ENCODE measurements at places on chromosomes 4 and X. TPM values are rescaled to one million over a fixed set of nuclear protein-coding genes. Genes with fewer than 3 reads are reported as not detected.

Gene ETDB
- total RNA-seq: not detected

Gene HNRNPH2
- 90.9 TPM for total RNA-seq

Gene FABP2
- not detected for total RNA-seq

Gene XG
- total RNA-seq: not detected

Gene TBX22
- 0.23 TPM for total RNA-seq

Gene PABPC5
- total RNA-seq: 16.6 TPM

Gene ALB
- total RNA-seq: 0.46 TPM

Gene DYNLT3
- total RNA-seq: 54.0 TPM

Gene MAB21L2
- 3.0 TPM for total RNA-seq

Gene SLIT2
- total RNA-seq: 36.7 TPM

Gene DOCK11
- 40.1 TPM for total RNA-seq

Gene MANBA
- total RNA-seq: 46.8 TPM

Gene ZNF157
- 5.1 TPM for total RNA-seq

Gene MAGEA2
- total RNA-seq: not detected

Gene FRAS1
- total RNA-seq: 47.7 TPM

Gene CFI
- 5.1 TPM for total RNA-seq

Gene CLDN22
- total RNA-seq: not detected

Gene DUSP21
- total RNA-seq: not detected

Gene ELOVL6
- total RNA-seq: 40.8 TPM

Gene SLC7A11
- 52.1 TPM for total RNA-seq

All from diencephalon (tissue), 1 donor.